ENCODE measurements at places on chromosomes 2 and 18.

GRCh38 chr2:26493566-26493965 lies 15.6 kb upstream of the OTOF start:
- DNase-seq, result no peak

- no peak for DNase-seq
Observed at GRCh38 chr2:9160732-9161131, 45.9 kb upstream of the ASAP2 start.

- DNase-seq, result no peak
Observed at GRCh38 chr18:40608226-40608625, 1346.8 kb upstream of the PIK3C3 start.

- DNase-seq, result no peak
Observed at GRCh38 chr2:143157001-143157400, 27.8 kb downstream of the ARHGAP15 start.

DNA sequence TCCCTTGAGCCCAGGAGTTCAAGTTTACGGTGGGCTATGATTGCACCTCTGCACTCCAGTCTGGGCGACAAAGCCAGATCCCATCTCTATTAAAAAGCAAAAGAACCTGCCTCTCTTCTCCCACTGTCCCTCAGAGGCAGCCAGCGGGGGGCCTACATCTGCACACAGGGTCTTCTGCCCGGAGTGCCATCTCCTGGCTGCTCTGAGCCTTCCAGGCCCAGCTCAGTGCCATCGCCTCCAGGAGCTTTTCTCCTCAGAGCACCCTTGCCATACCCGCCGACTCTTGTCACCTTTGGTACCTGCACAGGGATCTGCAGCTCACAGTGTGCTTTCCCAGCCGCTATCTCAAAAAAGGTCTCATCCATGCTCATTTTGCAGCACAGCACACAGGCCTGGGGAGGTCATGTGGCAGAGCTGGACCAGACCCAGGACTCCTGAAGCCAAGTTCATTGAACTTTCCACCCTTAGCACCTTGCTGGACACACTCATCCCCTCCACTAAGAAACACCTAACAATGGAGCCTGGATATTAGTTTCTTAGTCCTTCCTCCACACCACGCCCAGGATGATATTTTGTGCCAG lies 186.3 kb downstream of the HAUS1 start:
- no peak for DNase-seq

GRCh38 chr2:130345611-130346010 lies 2.9 kb downstream of the IMP4 start:
- no peak for DNase-seq

DNA sequence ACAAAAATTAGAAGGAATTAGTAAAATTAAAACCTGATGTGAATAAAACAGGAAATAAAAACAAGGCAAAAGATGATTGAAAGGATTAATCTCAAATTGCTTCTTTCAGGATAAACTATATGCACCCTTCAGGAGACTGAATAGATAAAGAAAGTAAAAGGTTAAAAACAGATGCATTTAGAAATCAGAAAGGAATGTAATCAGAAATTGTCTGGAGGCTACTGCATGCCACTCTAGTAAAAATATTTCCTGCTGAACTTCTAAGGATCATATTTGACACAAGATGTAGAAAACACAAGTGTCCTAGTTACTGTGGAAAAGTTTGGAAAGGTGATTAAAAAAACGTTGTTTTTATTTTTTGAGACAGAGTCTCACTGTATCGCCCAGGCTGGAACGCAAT lies 16.2 kb downstream of the CHCHD5 start:
- no peak for DNase-seq

GRCh38 chr18:46343456-46343855 lies 239.3 kb downstream of the HAUS1 start:
- DNase-seq, result no peak

- no peak for DNase-seq
Observed at GRCh38 chr2:10777111-10777841, 35.3 kb downstream of the PDIA6 start.

DNA sequence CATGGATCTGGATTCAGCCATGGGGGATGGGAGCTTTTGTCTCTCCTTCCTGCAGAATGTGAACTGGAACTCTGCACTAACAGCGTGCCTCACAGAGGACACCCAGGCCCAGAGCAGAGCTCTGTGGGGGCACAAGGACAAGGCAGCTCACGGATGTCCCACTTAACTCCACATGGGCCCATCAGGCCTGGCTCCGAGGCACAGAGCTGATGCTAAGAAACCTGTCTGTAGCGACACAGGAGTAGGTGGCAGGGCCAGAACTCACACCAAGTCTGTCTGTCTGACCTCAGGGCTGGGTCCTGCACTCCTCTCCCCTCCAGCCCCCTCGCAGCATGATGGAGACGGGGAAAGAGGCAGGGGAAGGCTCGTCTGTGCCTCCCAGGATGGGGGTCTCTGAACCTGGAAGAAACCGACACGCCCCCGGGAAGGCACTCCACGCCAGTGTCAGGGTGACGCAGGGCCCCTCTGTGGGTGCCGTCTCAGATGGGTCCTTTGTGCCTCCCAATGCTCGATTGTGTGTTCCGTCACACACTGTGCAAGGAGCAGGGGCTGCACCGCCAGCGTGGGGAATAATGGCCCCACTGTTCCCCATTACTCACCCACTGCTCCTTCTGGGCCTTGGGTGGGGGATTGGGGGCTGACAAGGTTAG lies 36.6 kb downstream of the FAM178B start:
- DNase-seq, result no peak

DNA sequence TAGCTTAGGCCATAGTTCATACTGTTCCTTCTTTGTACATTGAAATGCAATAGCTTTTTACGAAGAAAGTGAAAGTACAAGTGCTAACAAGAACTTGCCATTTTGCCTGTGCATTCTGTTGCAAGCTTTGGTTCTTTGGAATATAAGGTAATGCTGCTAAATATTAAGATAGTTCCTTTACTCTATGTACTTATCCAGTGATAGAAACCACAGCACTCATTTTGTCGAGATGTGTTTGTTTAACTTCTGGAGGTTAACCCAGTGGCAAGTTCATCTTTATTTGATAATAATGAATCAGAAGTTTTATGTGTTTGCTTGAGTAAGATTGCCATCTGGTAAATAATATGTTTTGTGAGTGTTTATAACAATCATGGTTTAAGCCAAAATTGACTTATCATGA lies 373.1 kb upstream of the FANCL start:
- no peak for DNase-seq

DNA sequence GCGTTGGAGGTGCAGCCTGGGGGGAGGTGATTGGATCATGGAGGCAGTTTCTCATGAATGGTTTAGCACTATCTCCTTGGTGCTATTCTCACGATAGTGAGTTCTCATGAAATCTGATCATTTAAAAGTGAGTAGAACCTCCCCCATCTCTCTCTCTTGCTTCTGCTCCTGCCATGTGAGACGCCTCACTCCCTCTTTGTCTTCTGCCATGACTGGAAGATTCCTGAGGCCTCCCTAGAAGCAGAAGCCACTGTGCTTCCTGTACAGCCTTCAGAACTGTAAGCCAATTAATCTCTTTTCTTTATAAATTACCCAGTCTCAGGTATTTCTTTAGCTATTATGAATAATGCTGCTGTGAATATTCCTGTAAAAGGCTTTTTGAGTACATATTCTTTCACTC lies 52.9 kb downstream of the SERPINB7 start:
- no peak for DNase-seq

GRCh38 chr2:108285616-108286015 lies 3.1 kb upstream of the SULT1C2 start:
- DNase-seq, result no peak

DNA sequence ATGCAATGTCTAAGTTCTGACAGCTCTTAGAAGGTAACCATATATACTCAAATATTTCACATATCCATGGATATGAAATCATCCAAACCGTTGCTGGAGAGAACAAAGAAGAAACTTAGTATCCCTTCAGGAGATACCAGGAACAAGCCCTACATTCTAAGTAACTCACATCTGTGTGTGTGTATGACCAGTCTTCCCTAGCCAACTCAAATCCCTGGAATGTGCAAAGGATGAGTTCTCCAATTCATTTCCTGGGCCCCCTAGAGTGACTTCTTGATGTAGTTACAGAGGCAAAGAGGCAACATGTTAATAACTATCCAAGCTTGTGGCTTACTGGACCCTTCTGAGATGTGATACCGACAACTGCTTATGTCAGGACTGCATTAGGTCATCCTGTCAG lies 20.1 kb downstream of the TPGS2 start:
- DNase-seq, result no peak

GRCh38 chr18:63073481-63073880 lies 246.1 kb downstream of the BCL2 start:
- no peak for DNase-seq

GRCh38 chr2:66587216-66587615 lies 152.3 kb downstream of the MEIS1 start:
- DNase-seq, result no peak

- DNase-seq, result no peak
Observed at GRCh38 chr2:181312515-181312927, 144.7 kb upstream of the ITGA4 start.

- DNase-seq, result no peak
Observed at GRCh38 chr2:238231251-238231793, 8.5 kb downstream of the HES6 start.

DNA sequence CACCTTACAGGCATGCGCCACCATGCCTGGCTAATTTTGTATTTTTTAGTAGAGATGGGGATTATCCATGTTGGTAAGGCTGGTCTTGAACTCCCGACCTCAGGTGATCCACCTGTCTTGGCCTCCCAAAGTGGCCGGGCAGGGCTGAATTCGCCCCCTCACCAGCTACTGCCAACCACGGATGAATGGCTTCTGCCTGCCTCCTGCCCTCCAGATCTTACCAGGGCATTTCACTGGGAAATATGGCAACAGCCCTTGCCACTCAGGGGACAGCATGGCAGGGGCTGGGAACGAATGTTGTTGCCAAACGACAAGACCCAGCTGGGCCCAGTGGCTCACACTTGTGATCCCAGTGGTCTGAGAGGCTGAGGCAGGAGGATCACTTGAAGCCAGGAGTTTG lies 1.8 kb upstream of the ALPP start:
- DNase-seq, result no peak

DNA sequence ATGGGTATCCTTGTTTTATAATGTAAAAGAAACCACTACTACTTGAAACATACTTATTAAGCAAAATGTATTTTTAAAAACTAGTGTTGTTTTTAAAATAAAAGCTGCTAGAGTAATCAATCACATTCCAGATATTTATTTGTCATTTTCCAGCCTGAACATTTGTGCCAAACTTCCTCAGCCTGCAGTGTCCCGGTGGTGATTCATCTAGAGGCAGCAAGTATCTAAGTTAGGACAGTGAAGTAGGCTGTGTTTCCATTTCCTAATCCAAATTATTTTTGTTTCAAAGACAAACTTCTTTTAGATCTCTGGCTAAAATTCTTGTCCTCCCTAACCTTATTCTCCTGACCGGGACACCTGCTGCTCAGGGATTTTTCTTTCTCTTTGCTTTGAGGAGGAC lies 12.8 kb upstream of the GCG start:
- DNase-seq, result no peak

DNA sequence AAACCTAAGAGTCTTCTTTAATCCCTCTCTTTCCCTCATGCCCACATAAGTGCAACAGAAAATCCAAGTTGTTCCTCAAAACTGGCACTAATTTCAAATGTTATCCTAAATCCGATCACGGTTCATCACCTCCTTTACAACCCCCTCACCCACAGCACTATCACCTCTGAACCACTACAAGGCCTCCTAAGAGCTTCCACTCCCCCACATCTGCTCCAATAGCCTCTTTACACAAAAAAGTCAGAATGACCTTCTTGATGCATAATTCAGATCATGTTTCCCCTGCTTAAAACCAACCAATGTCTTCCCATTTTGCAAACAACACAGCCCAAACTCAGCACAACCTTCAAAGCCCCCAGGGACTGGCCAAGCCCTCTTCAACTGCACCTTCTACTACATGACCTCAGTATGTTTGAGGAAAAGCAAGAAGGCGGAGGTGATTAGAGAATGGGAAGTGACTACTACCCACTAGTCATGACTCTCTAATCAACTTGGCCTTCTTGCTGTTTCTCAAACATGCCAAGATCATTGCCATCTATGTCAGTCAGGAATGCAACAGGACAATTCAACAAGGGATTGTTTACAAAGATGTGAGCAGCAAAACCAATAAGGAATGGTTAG lies 34.6 kb upstream of the GCC2 start:
- DNase-seq, result no peak

- no peak for DNase-seq
Observed at GRCh38 chr2:26455670-26456439, 22.1 kb downstream of the OTOF start.

DNA sequence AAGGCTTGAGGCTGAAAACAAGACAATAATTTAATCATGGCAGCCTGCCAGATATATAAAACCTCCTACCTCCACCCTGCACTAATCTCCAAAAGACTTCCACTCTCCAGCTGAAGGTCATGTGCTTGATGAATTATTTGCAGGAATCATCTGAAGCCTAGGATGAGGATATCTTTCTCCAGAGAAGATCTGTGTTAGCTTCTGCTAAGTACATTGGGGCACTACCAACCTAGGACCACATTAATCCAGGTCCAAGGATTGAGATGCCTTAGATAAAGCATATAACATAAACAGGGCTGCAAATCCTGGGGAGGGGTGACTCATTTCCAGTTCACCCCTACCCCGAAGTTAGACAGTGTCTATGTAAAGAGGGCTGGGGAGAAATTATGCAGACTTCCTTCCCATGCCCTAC lies 80.5 kb upstream of the FRZB start:
- no peak for DNase-seq

- DNase-seq, result no peak
Observed at GRCh38 chr2:202765436-202765835, 106.1 kb downstream of the ICA1L start.

GRCh38 chr2:134453973-134454372 lies 200.1 kb downstream of the MGAT5 start:
- no peak for DNase-seq

GRCh38 chr2:121977326-121977725 lies 221.9 kb downstream of the TSN start:
- DNase-seq, result no peak

- no peak for DNase-seq
Observed at GRCh38 chr2:213129311-213129710, 22.1 kb downstream of the IKZF2 start.

DNA sequence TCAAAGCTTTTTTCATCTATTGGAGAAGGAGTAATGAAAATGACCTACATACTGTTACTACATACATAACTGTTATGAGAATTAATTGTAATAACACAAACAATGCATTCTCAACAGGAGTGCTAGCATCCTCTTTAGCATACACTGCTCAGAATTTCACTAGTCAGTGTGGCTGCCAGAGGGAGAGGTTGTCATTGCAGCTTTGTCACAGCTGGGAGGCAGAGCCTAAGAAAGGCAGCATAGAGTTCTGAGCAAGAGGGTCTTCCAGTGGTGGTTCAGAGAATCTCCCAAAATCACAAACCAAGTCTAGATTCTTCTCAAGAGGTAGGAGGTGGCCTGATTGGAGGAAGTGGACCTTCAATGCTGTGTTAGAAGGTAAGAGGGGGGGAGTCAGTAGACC lies 286.7 kb upstream of the CYRIA start:
- DNase-seq, result no peak

- no peak for DNase-seq
Observed at GRCh38 chr2:238901461-238902057, 53.7 kb downstream of the TWIST2 start.

Measured in cortex of kidney (tissue), 1 donor.